ENCODE measurements at places on chromosomes 5 and 9.

- H3K4me1 ChIP-seq = peaks cover 62% of the 10 kb centered on the region
- no peak overlapping the region for H3K27ac ChIP-seq
- DNase-seq = no peak
- peaks cover 45% of the 10 kb centered on the region for H3K36me3 ChIP-seq
- H3K4me3 ChIP-seq = no peak overlapping the region
- no peaks in the 10 kb centered on the region for H3K27me3 ChIP-seq
Observed at GRCh38 chr5:32123889-32124676, 50.0 kb downstream of the GOLPH3 start.

DNA sequence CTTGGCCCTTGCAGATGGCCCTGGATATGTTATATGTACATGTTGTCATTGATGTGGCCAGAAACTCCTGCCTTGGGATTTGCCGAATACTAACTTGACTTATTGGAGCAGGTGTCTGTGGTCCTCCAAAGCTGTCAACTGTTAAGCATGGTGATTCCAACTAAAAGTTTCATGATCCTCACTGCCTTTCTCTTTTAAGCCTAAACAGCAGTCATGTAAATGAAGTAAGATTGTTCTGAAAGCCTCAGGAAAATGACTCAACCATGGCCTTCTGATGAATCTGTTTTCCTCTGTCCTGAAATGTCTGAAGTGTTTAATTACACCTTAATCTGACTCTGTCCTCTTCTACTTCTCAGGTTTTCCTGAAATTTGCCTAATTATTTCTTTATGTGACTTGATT is 245.0 kb downstream of the FAM114A2 start:
- no peak overlapping the region for H3K4me3 ChIP-seq
- no peak overlapping the region for H3K27ac ChIP-seq
- no peaks in the 10 kb centered on the region for H3K27me3 ChIP-seq
- no peaks in the 10 kb centered on the region for H3K4me1 ChIP-seq

- H3K27me3 ChIP-seq = no peaks in the 10 kb centered on the region
- no peak overlapping the region for H3K27ac ChIP-seq
- no peaks in the 10 kb centered on the region for H3K36me3 ChIP-seq
- H3K4me3 ChIP-seq = no peak overlapping the region
- no peaks in the 10 kb centered on the region for H3K4me1 ChIP-seq
- DNase-seq = no peak
Observed at GRCh38 chr5:30765227-30765626, 428.3 kb upstream of the CDH6 start.

- H3K27ac ChIP-seq = no peak overlapping the region
- DNase-seq = peak; percentile 17
- peaks cover 2% of the 10 kb centered on the region for H3K27me3 ChIP-seq
- H3K4me1 ChIP-seq = no peaks in the 10 kb centered on the region
- H3K4me3 ChIP-seq = no peak overlapping the region
Observed at GRCh38 chr5:102153003-102153759, 142.9 kb downstream of the SLCO4C1 start.

DNA sequence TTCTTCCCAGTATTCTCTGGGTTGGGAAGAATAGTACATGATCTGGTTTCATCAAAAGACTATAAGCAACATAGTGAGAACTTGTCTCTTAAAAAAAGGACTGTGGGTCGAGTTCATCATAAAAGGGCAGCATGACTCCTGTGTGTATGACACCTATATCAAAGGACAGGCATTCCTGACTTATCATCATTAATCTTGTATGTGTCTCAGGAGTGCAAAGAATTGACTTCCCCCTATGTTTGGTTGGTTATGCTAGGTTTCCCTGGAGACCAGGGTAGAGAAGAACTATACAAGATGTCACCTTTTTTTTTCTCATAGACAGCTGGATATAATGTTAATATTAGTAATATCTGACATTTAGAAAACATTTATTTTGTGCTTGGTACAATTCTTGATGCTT is 173.1 kb upstream of the ANKRD55 start:
- no peak overlapping the region for H3K27ac ChIP-seq
- H3K36me3 ChIP-seq = no peaks in the 10 kb centered on the region
- no peak for DNase-seq
- H3K4me3 ChIP-seq = no peak overlapping the region
- no peaks in the 10 kb centered on the region for H3K27me3 ChIP-seq
- no peaks in the 10 kb centered on the region for H3K4me1 ChIP-seq

- H3K4me1 ChIP-seq = no peaks in the 10 kb centered on the region
- H3K36me3 ChIP-seq = no peaks in the 10 kb centered on the region
- H3K27me3 ChIP-seq = no peaks in the 10 kb centered on the region
- no peak for DNase-seq
- H3K27ac ChIP-seq = no peak overlapping the region
Observed at GRCh38 chr9:24218656-24219055, 327.0 kb downstream of the IZUMO3 start.

GRCh38 chr9:115999498-115999897 is 154.1 kb upstream of the PAPPA start:
- no peaks in the 10 kb centered on the region for H3K27me3 ChIP-seq
- no peak for DNase-seq
- H3K4me1 ChIP-seq = no peaks in the 10 kb centered on the region
- no peak overlapping the region for H3K4me3 ChIP-seq
- H3K36me3 ChIP-seq = no peaks in the 10 kb centered on the region

DNA sequence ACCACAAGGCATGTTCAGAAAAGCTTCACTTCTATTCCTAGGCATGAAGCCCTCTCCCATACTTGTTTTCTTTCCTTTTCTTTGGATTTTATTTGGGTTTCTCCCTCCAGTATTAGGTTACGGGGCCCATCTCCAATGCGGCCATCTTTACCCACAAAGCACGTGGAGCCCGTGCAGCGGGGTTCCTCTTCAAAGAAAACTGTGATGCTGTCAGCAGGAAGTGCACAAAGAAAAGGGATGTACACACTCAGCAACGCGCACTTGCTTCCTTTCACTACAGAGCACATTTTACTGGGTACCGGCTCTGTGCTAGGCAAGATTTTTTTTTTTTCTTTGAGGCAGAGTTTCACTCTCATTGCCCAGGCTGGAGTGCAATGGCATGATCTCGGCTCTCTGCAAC is 106.6 kb downstream of the COL23A1 start:
- H3K27ac ChIP-seq = peak overlapping the region; percentile 83
- H3K27me3 ChIP-seq = no peaks in the 10 kb centered on the region
- peak; percentile 81 for DNase-seq
- H3K4me1 ChIP-seq = peaks cover 10% of the 10 kb centered on the region
- H3K36me3 ChIP-seq = peaks cover 3% of the 10 kb centered on the region

- DNase-seq = no peak
- peaks cover 8% of the 10 kb centered on the region for H3K27me3 ChIP-seq
- H3K4me3 ChIP-seq = no peak overlapping the region
- no peak overlapping the region for H3K27ac ChIP-seq
Observed at GRCh38 chr5:179387151-179388110, 42.2 kb upstream of the ADAMTS2 start.

DNA sequence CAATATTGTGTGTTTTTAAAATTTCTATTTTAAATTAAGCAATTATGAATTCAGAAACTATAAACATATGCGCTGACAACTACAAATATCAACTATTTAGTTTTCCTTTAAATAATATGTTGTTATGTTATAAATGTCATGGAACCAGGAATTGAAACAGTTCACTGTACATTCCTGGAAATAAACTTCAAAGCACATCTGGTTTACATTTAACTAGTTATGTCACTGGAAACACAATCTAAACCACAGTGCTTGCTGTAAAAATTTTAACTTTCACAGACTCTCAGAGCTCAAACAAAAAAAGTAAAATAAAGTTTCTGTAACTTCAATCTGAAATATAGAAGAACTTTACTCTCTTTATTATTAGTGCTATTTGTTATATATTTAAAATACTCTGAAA is 179.2 kb downstream of the FBN2 start:
- no peaks in the 10 kb centered on the region for H3K4me1 ChIP-seq
- no peaks in the 10 kb centered on the region for H3K27me3 ChIP-seq
- no peak overlapping the region for H3K27ac ChIP-seq
- no peak for DNase-seq
- H3K4me3 ChIP-seq = no peak overlapping the region
- no peaks in the 10 kb centered on the region for H3K36me3 ChIP-seq

DNA sequence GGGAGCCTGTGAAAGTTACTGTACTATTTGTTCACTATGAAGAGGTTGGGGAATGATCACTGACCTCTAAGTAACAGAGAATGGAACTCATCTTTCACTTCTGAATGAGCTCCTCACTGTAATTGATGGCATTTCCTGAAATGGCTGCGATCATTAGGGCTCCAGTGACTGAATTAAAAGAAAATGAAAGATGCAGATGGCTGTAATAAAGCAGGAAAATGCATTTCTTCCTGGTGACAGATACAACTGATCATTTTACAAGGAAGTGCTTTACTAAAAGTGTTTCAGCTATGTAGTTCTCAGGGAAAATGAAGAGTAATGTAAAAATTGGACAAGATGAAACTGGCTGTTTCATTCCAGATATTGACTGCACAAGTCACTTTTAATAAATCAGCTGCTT is 1200.6 kb upstream of the NUDT12 start:
- no peak overlapping the region for H3K4me3 ChIP-seq
- H3K36me3 ChIP-seq = no peaks in the 10 kb centered on the region
- H3K27ac ChIP-seq = no peak overlapping the region
- no peaks in the 10 kb centered on the region for H3K27me3 ChIP-seq

GRCh38 chr5:1687301-1687970 is 112.2 kb downstream of the MRPL36 start:
- H3K27me3 ChIP-seq = peaks cover 17% of the 10 kb centered on the region
- no peak for DNase-seq
- H3K36me3 ChIP-seq = no peaks in the 10 kb centered on the region

- no peak overlapping the region for H3K4me3 ChIP-seq
- DNase-seq = no peak
- no peaks in the 10 kb centered on the region for H3K36me3 ChIP-seq
- no peak overlapping the region for H3K27ac ChIP-seq
- no peaks in the 10 kb centered on the region for H3K4me1 ChIP-seq
Observed at GRCh38 chr9:35303567-35303966, 141.8 kb downstream of the UNC13B start.

DNA sequence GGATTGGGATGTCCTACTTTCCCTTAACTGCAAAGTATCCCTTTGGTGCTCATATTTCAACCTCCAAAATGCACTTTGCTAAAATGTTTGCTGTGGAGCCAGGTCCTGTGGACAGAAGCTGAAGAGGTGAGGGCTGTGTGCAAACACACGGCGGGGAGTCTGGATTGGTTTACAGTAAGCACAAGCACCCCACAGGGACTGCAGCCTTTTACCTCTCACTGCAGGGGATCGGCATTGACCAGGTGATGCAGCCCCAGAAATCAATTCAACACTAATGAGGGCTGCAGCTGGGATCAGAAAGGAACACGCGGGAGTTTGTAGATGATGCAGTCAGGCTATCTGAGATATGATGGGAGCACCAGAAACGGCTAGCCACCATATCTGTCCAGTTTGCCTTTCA is 450.9 kb downstream of the CCDC171 start:
- no peaks in the 10 kb centered on the region for H3K36me3 ChIP-seq
- H3K27me3 ChIP-seq = no peaks in the 10 kb centered on the region
- no peak overlapping the region for H3K27ac ChIP-seq
- DNase-seq = no peak

DNA sequence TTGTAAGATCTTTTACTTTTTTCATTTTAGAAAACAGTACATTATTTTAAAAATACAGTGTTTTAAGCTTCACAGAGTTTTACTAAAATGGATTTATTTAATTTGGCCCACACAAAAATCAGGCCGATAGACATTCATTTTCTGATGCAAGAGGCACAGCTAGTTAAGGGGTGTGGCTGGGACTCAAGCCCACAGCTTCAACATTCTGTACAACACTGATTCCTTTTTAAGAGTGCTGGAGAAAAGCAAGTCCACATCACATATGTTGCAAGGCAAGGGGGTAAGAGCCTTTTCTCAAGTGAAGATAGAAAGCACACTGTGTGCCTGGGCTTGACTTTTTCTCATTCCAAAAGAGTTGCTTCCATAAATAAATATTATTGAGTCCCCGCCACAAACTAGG is 195.9 kb downstream of the RFK start:
- no peaks in the 10 kb centered on the region for H3K27me3 ChIP-seq
- no peak overlapping the region for H3K27ac ChIP-seq
- no peak overlapping the region for H3K4me3 ChIP-seq
- no peak for DNase-seq
- H3K4me1 ChIP-seq = no peaks in the 10 kb centered on the region

DNA sequence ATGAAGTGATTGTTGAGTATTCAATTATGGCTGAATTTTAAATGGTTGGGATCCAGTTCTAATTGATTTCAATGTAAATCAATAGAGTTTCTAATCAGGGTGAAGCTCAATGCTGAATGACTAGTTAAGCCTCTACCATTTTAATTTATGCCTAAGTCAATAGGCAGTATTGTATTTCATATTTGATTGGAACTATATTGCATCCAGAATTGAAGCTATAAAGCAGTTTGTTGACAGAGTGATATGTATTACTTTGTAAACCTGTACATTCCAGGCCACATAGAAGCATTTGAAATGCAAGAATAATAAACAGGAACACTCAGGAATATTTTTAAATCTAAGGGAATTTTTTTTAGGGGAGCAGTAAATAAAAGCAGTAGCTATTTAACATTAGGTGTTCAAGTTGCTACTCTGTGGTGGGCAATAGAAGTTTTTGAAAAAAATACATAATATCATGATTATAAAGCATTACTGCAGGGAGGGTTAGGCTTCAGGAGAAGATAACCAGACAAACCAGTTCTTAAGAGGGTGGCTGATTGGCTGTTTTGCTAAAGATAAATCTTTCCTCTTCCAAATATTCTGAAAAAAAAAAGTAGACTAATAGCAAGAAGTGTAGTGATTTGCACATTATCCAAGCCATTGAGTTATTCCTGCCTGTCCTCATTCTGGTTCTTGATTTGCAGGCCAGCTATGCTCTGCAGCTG is 492.0 kb upstream of the MEF2C start:
- H3K27ac ChIP-seq = no peak overlapping the region
- H3K4me1 ChIP-seq = no peaks in the 10 kb centered on the region
- no peak for DNase-seq
- H3K27me3 ChIP-seq = no peaks in the 10 kb centered on the region
- no peak overlapping the region for H3K4me3 ChIP-seq

GRCh38 chr5:74127381-74128320 is 501.7 kb downstream of the ARHGEF28 start:
- H3K27me3 ChIP-seq = peaks cover 6% of the 10 kb centered on the region
- H3K27ac ChIP-seq = no peak overlapping the region
- H3K4me1 ChIP-seq = no peaks in the 10 kb centered on the region
- DNase-seq = no peak
- H3K4me3 ChIP-seq = no peak overlapping the region

DNA sequence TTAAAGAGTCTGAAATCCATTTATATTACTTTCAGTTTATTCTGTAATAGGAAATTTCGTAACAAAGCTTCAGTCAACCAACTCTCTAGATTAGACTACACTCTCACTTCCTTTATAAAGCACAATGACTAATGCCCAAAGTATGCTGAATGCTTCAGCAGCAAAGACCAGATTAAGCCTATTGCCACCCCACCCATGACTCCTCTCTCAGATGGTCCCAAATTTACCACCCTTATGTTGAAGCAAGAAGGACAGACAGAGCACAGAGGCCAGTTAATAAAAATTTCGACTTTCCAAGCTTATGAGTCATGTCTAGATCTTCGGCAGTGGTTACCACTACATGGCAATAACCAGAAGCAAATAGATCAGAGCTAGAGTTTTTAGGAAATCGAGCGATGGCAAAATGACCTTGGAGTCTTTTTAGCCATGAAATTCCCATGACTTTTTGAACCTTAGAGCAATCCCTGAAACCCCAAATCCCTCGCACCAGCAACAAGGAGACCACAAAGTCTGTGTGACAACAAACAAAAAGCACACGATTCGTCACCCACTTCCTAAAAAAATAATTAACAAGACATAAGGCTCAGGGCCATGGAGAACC is 287.8 kb upstream of the RASA1 start:
- H3K4me1 ChIP-seq = no peaks in the 10 kb centered on the region
- peaks cover 9% of the 10 kb centered on the region for H3K27me3 ChIP-seq
- no peak for DNase-seq
- H3K27ac ChIP-seq = no peak overlapping the region

GRCh38 chr9:5950261-5950660 is 59.6 kb downstream of the MLANA start:
- no peak overlapping the region for H3K27ac ChIP-seq
- no peaks in the 10 kb centered on the region for H3K36me3 ChIP-seq
- H3K4me3 ChIP-seq = no peak overlapping the region

Measured in activated CD8-positive, alpha-beta T cell treated with anti-CD3 and anti-CD28 coated beads for 36 hours (primary cell).